ENCODE measurements at places on chromosomes 11 and 22.

GRCh38 chr11:113773092-113773415, 438 bp downstream of the ZW10 start:
- DNase-seq: no peak

- DNase-seq: peak; percentile 100
Observed at GRCh38 chr11:122697636-122698167, 42.2 kb downstream of the UBASH3B start.

GRCh38 chr11:23797624-23798419, 699.0 kb upstream of the LUZP2 start:
- DNase-seq: no peak

DNA sequence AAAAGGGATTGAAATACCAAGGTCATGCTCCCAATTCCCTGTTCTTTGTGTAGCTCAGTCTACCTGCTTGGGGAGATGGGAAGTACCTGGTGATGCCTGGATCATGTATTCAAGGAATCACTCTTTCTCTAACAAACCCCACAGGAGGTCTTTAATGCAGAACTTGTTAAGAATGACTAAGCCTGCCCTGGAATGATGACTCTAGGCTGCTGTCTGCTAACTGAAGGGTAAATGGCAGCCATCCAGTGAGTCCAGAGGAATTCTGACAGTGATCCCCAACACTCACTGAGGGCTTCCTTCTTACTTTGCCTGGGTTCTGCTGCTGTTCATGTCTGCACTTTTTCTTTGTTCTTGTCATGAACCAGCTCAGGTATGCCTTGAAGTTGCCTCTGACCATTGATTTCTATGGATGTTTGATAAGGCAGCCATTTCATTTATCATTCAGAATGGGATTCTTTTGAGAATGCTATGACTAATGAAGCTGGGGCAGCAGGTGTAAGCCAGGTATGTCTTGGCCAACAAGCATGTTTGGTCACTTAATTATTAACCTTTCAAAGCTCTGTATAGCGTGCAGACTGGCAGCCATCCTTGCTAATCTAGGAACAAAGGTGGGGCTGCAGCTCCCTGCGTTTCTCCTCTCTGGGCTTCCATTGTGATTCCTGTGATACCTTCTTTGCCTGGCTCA, 11.4 kb downstream of the PRSS23 start:
- no peak for DNase-seq

GRCh38 chr11:74925281-74925680, 23.6 kb downstream of the XRRA1 start:
- no peak for DNase-seq

- DNase-seq: no peak
Observed at GRCh38 chr11:78194490-78194889, 5.8 kb downstream of the USP35 start.

DNA sequence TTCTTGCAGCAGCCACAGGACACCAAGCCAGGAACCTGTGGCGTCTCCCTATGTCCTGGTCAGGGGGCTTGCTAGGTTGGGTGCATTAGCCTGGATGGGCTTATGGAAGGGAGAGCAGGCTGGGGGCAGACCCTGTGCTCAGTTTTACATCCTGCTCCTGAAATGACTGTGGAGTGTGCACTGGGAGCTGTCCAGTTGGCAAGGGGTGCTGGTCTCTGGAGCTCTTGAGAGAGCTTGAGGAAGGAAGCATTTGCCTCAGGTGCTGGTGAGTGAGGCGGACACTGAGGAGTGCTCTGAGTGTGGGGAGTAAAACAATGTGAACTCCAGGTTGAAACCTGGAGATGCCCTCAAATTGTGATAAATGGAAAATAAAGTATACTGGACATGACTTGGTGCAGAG, 3.4 kb downstream of the SCGB1D4 start:
- DNase-seq: peak; percentile 60

DNA sequence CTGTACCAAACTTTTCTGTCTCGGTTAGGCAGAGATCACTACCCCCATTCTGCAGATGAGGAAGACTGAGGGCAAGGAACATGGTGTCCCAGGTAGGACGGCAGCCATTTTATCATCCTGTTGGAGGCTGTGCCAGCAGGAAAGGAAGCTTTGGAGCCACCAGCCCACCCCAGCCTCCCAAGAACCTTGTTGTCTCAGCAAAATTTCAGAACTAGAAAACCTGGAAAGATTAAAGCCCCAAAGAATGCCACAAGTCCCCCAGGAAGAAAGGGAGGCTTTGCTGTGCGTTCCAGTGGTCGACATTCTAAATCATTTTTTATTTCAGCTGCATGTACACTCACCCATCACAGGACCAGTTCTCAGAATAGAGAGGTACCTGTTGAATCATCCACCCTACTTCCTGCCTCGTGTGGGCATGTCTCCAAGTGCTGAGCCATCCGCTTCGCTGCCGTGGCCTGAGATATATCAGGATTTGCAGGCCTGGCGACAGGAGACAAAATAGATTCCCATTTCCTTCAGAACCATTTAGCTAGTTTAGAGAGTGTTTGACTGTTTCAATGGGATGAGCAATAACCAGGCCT, 13.0 kb upstream of the EIF3D start:
- no peak for DNase-seq

DNA sequence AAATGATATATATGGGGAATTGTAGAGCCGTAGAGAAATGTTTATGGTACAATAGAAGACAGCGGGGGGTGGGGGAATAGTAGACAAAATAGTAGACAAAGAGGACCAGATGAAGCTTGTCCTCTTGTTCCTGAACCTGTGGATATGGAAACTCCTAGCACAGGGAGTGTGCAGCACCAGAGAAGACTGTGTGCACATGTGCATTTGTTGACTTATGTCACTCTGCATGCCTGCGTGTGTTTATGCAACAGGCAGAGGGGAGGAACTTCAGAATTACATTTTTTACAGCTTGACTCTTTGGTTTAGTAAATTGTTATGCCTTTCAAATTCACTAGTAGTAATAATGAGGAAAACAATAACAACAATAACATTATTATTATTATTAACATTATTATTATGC, 36.0 kb downstream of the TENM4 start:
- DNase-seq: no peak

- no peak for DNase-seq
Observed at GRCh38 chr11:61978703-61979661, 11.5 kb upstream of the FTH1 start.

DNA sequence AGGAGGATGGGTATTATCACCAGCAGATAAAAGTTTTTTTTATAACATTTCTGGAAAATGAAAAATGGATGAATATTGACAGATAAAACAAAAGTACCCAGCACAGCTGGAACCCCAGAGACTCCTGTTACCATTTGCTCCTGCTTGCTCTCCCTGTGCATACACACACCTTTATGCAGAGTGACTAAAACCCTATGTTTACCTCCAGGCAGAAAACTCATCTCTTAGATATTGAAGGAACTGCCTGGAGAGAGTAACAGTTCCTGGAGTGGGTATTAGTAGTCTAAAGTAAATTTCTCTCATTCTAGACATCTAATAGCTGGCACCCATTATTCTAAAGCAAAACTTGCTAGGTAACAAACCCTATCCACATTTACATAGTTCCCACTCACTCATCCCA, 38.0 kb downstream of the CYP2R1 start:
- DNase-seq: no peak

DNA sequence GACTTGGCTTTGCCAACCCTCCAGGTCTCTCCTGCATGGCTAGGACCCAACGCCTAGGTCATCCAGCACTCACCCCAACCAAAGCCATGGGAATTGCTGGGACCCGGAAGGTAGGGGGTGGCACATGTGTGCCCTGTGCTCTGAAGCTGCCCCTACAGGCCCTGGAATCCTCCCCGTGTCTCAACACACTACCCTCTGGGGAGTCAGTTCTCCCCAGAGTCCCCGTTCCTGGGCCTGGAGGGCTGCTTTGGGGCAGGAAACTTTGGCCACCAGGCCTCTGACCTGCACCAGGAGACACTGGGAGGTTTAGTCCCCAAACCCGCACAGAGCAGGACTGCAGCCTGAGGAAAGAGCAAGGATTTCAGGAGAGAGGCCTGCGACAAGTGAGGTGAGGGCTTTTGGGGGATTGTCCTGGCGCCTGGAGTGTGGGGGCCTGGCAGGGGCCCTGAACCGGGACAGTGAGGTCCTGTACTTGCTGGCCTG, 495 bp upstream of the IFITM1 start:
- no peak for DNase-seq

GRCh38 chr22:40310081-40310767, 36.1 kb upstream of the ADSL start:
- no peak for DNase-seq

DNA sequence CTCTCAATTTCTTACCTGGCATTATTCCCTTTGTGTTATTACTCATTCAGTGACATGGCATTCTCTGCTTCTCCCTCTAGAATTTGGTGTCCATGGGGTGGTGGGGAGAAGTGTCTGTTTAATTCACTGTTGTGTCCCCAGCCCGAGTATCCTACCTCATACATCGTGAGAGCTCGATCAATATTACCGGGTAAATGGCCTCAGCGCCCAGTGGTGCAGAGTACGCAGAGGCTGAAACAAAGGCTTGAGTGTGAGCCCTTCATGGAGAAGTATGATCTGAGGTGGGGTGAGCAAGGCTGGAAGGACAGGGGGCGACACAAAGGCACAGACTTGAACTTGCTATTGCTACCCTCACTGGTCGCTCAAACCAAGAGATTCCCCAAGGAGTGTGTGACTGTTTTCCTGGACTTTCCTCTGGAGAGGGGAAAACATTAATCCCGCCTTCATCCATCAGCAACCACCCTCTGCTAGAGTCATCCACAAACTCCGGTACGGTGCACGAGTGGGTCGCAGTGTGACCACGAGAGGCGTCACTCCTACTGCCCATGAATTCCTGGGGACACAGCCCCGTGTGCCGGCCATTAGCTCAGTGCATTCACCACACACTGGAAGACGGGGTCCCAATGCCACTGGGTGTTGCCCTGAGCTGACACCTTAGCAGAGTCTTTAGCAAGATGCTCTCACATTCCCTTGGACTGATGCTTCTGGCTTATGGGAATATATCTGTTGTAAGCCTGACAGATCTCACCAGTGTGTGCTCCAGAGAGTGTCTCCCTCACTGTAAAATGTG, 35.0 kb upstream of the CCND1 start:
- no peak for DNase-seq

DNA sequence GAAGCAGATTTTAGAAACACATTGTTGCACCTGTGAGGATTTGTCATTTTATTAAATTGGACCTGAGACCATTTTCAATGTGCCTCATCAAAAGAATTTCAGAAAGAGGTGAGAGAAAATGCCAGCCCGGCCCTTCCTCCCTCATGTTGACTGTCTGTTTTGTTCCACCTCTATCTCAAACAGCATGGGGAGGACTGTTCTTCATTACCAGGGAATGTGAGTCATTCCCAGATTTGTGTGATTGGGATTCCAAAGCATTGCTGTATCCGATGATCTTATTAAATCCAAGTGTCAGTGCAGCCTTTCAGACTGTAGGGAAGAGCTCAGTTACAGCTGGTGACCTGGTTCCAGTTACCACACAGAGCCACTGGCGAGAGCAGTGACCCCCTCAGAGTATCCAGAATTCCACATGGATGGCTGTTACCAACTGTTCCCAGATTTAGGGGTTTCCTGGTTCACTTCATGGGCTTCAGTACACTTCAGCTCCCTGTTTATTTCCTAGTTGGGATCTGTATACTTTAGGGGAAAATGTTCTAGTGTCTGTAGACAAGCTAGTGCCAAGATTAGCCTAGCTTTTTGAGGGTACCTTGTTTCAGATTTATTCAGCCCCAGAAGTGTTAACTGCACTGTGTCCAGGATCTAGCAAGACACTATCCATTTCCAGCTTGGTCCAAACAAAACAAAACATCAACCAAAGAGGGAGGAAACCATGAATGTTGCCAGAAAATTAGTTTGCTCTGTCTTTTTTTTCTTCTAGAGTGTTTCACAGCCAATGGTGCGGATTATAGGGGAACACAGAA, 20.9 kb downstream of the KREMEN1 start:
- no peak for DNase-seq

GRCh38 chr11:95911369-95911759, 12.5 kb downstream of the MTMR2 start:
- no peak for DNase-seq

GRCh38 chr11:13047884-13048283, 38.8 kb downstream of the RASSF10 start:
- DNase-seq: no peak

- no peak for DNase-seq
Observed at GRCh38 chr11:58047818-58048217, 17.1 kb downstream of the OR6Q1 start.

DNA sequence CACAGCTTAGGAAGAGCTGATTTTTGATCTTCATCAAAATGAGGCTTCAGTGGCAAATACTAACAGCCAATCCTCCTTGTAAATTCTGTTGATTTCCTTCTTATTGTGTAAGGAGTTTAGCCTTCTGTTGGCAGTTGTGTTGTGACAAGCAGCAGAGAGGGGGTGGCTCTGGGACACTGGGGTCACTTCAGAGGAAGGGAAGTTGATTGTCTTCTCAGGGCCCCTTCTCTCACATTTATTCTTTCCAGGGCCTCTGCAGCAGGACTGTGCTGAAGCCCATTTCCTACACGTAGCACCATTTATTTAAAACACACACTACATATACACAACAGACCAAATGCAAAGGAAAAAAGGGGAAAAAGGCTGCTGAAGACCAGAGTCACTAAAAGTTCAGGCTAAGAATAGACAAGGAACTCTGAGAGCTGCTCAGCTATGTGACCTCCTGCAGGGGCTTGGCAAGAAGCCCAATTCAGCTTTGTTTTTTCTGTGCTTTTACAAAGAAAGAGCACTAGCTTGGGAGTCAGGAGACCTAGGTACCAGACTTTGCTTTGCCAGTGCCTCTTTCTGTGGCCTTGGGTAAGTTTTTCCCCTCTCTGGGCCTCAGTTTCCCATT, 28.3 kb upstream of the UPB1 start:
- DNase-seq: peak; percentile 69

DNA sequence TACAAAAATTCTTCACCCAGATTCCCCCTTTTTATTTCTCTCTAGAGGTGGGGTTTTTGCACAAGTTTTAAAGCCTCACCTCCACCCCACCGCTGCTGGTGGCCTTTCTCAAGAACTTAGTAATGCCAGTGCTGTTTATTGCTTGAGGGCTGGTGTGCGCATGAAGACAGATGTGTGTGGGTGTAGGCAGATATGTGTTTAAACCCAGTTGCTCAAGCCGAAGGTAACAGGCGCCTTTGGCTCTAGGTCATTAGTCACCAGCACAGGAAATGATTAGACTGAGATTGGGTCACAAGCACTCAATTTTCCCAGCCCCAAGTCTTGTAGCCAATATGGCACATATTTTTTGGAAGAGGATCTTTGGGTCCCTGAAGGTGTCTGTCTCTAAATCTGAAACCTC, 2.7 kb upstream of the CLMP start:
- no peak for DNase-seq

GRCh38 chr22:16956290-16956689, 51.7 kb downstream of the GAB4 start:
- DNase-seq: no peak
